Esophagus squamous epithelium (tissue), 5 donors: ENCODE measurements at places on chromosomes 6 and 20.

GRCh38 chr6:159966981-159967380, 1.9 kb upstream of the IGF2R start:
- no peak for DNase-seq

- no peak for DNase-seq
Observed at GRCh38 chr6:79949233-79949632, 1.9 kb upstream of the ELOVL4 start.

DNA sequence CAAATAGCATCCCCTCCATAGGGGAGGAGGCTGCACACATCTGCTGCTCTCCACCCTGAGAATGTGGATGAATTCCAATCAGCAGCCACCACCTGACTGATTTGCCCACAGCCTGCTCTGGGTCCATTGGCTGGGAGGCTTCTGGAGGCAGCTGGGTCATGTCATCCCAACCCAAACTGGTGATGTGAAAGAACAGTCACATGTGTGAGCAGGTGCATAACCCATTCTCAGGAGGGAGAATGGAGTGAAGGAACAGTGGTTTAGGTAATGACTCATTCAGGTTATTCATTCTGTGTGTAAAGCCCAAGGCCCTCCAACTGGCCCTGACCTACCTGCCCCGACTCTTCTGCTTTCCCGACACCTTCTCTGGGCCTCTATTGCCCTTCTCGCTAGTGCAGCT, 90.9 kb upstream of the GCM1 start:
- no peak for DNase-seq

DNA sequence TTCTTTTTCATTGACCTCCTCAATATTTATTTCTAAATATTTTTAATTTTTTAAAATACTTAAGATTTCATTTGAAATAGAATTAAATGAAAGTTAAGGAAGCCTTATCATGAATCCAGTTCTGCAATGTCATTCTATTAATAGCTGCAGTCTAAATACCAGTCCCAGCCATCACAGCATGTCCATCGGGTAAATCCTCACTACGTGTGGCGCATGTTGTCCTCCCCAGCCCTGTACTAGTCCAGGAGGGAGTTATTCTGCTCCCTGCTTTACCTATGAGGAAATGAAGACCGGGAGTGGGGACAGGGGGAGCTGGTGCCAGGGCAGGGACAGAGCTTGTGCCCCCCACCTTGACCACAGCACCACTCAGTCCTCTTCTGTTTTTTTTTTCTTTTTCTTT, 125.1 kb upstream of the QKI start:
- DNase-seq: no peak

GRCh38 chr6:166777096-166777630, 150.1 kb upstream of the RPS6KA2 start:
- no peak for DNase-seq

GRCh38 chr6:21241231-21242130, 352.1 kb upstream of the SOX4 start:
- DNase-seq: no peak

- no peak for DNase-seq
Observed at GRCh38 chr6:43334466-43335095, 26.0 kb upstream of the CRIP3 start.

DNA sequence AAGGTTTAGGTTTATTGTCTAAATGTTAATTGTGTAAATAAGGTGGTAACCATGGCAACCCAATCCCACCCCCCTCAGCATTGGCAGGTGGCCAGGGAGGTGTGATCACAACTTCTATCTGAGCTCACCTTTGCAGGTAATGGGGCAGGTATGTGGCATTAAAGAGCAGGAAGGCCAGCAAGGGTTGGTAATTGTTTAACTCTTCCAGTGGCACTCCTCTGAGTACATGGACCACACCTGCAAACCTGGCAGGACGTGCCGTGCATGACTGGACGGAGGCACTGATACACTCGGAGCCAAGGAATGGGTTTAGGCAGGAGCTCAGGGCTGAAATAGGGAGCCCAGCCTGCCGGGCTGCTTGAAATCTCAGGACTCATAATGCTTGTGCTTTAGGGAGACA, 107.0 kb upstream of the BMP2 start:
- no peak for DNase-seq

DNA sequence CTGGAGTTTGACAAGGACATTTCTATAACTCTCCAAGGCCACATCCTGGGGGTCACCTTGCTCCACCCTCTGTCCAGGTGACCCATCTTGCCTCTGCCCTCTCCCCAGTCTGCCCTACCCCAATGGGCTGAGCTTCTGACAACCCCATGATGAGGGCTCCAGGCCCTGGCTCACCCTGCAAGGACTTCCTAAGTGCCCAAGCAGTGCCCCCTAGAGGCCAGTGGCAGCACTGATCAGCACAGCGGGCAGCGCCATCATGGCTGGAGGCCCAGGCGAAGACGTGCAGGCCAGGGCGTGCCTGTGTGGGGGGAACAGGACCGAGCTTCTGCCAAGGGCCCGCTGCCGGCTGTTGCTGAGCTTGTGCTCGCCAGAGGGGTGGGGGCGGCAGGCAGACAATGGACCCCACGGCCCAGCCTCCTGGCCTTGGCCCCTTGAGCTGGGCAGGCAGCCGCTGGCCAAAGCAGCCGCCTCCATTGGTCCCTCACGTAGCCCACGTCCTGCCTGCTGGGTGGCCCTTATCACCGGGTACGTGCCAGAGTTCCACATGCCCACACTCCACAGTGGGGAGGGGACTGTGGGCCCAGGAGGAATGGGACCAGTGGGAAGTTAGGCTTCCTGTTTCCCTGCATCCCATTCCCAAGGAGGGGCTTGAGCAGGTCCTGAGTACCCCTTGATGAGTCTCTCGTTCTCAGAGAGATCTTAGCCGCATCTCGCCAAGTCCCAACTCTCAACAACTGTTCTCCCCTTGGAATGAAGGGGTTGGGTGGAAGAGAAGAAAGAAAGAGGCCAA, 64.3 kb downstream of the MRPL14 start:
- no peak for DNase-seq

- DNase-seq: no peak
Observed at GRCh38 chr6:107310362-107310761, 149.0 kb downstream of the PDSS2 start.
